Thoracic aorta (tissue), 2 donors: ENCODE measurements at places on chromosomes 2 and 18.

DNA sequence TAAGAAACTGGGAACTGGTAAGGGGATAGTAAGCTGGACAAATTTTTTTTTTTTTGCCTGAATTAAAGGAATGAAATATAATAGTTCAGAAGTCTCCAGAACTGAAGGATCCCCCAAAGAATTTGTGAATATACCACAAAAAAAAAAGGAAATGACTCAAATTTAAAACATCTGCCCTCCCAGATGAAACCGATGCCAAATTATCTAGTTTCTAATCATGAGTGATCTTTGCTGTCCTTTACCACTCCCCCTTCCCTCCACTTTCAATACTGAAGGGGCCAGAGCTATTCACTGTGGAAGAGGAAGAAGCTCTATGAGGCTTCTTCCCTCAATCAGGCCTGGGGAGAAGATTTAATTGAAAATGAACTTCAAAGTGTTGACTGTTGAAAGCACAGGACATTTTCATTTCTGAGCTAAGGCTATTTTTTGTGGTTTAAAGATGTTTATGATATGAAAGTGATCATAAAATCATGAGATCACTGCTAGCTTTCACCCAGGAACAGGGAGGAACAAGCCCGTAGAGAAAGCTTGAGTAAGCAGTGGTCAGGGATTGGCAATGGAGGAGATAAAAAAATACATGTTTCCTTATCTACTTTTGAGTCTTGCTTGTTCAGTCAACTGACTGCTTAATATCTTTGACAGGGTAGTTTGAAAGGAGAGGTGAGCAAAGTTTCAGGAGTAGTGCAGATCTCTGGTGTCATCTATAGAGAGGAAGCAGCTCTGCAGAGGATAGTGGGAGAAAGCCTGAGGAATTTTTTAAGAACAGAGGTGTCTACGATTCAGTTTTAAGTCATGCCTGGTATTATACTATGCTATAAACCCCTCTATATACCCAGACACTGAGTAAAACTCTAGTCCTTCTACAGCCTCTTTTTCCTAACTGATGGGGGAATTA is 409.5 kb upstream of the FIGN start:
- H3K27ac ChIP-seq = no peak overlapping the region
- H3K4me1 ChIP-seq = no peaks in the 10 kb centered on the region
- no peak for DNase-seq
- H3K27me3 ChIP-seq = no peaks in the 10 kb centered on the region
- no peaks in the 10 kb centered on the region for H3K36me3 ChIP-seq

GRCh38 chr2:36408198-36408703 is 52.7 kb downstream of the CRIM1 start:
- H3K4me3 ChIP-seq = peak overlapping the region; percentile 35
- no peaks in the 10 kb centered on the region for H3K36me3 ChIP-seq
- DNase-seq = no peak
- H3K4me1 ChIP-seq = peaks cover 90% of the 10 kb centered on the region
- peak overlapping the region; percentile 64 for H3K27ac ChIP-seq
- H3K27me3 ChIP-seq = no peaks in the 10 kb centered on the region

DNA sequence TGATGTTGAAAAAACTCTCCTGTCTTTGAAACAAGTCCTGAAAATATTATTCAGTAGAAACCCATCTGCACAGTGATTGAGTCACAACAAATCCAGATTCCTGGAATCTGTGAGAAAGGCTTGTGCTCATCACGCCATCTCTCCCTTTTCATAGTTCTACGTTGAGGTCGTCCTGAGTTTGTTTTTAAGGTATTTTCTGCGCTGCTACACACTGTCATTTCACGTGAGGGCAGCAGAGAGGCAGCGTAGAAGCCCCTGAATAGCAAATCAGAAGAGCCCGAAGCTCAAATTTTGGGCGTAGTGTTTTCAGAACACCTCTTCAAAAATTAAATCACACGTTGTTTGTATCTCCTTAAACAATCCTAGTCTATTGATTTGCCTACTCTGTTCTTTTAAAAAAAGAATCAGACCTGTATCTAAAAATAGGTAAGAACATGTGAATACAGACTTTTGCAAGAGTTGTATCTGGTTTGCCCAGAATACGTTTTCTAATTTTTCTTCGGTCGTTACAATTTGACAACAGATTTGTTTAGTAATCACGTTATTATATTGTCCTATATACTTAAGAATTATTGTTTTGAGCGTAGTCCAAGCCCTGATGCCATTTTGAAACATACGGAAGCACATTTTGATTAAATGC is 61.6 kb upstream of the SLC38A11 start:
- H3K27ac ChIP-seq = no peak overlapping the region
- no peak overlapping the region for H3K4me3 ChIP-seq
- H3K4me1 ChIP-seq = no peaks in the 10 kb centered on the region
- H3K27me3 ChIP-seq = no peaks in the 10 kb centered on the region
- H3K36me3 ChIP-seq = no peaks in the 10 kb centered on the region

GRCh38 chr2:176112375-176113302 is 3.9 kb upstream of the HOXD10 start:
- no peak overlapping the region for H3K27ac ChIP-seq
- peaks cover 52% of the 10 kb centered on the region for H3K27me3 ChIP-seq
- H3K4me3 ChIP-seq = no peak overlapping the region
- no peaks in the 10 kb centered on the region for H3K36me3 ChIP-seq
- no peak for DNase-seq

- H3K36me3 ChIP-seq = no peaks in the 10 kb centered on the region
- no peak overlapping the region for H3K27ac ChIP-seq
- peaks cover 6% of the 10 kb centered on the region for H3K4me1 ChIP-seq
These were observed 15.2 kb downstream of the FBXO41 start for GRCh38 chr2:73268830-73269685.

DNA sequence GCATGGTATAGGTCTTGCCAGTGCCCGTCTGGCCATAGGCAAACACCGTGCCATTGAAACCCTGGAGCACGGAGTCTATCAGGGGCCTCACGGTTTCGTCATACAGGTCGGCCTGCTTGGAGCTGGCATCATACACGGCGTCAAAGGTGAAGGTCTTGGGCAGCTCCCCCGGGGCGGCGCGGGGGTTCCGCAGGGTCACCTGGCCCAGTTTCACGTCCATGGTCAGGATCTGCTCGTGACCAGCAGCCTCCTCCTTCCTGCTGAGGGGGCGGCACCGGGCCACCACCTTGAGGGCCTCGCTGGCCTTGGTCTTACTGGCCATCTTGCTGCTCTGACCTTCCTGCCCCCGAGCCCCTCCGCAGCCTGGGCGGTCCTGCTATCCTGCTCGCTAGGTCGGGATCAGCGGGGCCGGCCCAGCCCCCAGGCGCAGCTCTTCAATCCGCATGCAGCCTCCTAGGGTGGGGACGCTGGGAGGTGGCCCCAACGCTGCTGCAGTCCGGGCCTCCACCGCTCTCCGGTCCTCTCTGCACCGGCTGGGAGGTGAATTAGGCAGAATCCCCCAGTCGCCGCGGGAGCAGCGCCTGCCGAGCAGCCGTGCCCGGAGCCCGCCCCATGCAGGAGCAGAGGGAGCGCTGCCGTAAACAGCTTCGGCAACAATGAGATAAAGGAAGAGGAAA is 563 bp downstream of the KIF3C start:
- no peaks in the 10 kb centered on the region for H3K27me3 ChIP-seq
- H3K4me1 ChIP-seq = peaks cover 50% of the 10 kb centered on the region
- DNase-seq = no peak
- no peaks in the 10 kb centered on the region for H3K36me3 ChIP-seq

GRCh38 chr2:238742066-238742465 is 105.8 kb upstream of the TWIST2 start:
- no peak for DNase-seq
- H3K4me1 ChIP-seq = no peaks in the 10 kb centered on the region
- H3K27me3 ChIP-seq = no peaks in the 10 kb centered on the region
- H3K4me3 ChIP-seq = no peak overlapping the region

DNA sequence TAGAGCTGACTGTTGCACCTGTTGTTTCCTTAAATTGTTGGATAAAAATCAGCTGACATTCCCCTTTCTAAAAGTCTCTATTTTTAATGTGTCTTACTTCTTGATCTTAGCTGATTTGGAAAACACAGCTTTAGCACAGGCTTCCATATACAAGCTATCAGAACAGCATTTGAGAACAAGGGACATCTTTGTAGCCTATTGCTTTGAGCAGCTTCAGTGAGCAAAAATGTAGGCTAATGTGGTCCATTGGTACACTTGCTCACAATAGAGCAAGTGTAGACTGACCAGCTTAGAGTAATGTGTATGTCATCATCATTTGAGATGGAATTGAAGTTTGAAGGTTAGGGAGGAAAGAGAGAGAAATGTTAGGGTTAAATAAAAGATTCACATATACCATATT is 7.0 kb downstream of the INPP1 start:
- H3K27ac ChIP-seq = no peak overlapping the region
- H3K4me3 ChIP-seq = no peak overlapping the region

DNA sequence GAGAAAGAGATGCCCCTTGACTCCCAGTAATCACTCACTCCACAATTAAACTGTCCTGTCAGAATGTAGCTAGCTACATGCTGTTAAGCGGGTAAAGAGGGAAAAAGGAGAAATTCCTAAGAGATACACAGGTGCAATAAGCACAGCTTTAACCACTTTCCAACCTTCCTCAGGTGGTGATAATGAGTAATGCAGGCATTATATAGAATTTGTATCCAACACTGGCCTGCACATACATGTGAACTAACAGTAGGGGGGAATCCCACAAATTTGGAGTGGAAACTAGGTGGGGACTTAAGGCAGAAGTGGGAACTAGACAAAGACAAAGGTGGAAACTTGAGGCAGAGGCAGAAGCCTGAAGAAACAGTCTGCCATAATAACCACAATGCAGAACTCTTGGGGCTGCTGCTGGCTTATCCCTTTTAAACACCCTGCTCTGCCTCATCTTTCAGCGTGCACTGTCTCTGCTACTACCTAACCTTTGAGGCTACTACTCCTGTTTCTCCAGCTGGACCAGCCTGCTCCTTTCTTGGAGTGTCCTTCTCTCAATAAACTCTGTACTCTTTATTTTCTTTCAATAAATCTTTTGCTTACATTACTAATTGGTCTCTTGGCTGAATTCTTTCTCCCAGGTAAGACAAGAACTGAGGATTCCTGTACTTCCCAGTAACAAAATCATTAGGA is 259.7 kb downstream of the PDE11A start:
- no peaks in the 10 kb centered on the region for H3K27me3 ChIP-seq
- H3K27ac ChIP-seq = no peak overlapping the region
- H3K4me1 ChIP-seq = no peaks in the 10 kb centered on the region
- H3K4me3 ChIP-seq = no peak overlapping the region

GRCh38 chr2:233059797-233060500 is at the start of gene INPP5D:
INPP5D (plus strand) TSS chr2:233060342; CDS start chr2:233060479, 137 bp downstream.
- peaks cover 3% of the 10 kb centered on the region for H3K4me1 ChIP-seq
- no peak for DNase-seq
- H3K27ac ChIP-seq = no peak within 1 kb of the TSS
- H3K4me3 ChIP-seq = peak within 1 kb of the TSS; percentile 72

DNA sequence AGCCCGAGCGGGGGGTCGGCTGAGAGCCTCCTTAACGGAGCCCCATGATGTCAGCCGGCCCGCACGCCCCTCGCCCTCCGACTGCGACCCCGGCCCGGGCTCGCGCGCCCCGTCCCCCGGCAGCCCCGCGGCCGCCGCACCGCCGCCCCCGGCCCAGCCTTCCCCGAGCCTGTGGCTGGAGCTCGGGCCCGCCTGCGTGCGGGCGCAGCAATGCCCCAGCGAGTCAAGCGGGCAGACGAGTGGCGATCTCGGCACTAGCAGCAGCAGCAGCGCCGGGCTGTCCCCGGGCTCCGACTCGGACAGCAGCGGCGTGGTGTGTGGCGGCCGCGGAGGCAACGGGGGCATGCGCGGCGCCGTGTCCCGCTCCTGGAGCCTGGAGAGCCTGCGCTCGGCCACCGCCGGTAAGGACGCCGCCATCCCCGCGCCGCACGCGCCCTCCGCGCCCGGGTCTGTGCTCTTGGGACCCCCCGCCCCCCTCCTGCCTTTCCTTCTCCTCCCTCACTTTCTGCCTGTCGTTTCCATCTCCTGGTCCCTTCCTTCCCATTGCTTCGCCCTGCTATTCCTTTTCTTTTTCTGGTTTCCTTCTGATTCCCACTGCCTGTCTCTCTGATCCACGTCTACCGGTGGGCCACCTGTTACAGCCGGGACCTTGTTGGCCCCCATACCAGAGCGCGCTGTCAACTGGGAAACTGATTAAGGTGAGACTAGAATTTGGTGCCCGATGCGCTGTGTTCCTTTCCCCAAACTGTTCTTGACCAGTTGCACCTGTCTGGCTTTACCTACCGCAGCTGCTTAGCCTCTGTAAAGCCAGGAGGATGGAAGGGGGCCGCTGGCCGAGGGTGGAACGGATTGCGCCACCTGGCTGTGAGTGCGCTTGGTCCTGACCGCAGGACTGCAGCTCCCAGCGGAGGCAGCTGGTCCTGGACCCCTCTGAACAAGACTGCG is 127.4 kb downstream of the ARHGEF4 start:
- no peak for DNase-seq
- H3K27me3 ChIP-seq = no peaks in the 10 kb centered on the region
- no peak overlapping the region for H3K27ac ChIP-seq
- H3K4me1 ChIP-seq = peaks cover 6% of the 10 kb centered on the region
- peak overlapping the region; percentile 25 for H3K4me3 ChIP-seq

- no peaks in the 10 kb centered on the region for H3K36me3 ChIP-seq
- no peaks in the 10 kb centered on the region for H3K4me1 ChIP-seq
- H3K27me3 ChIP-seq = no peaks in the 10 kb centered on the region
- DNase-seq = no peak
These were observed 37.2 kb upstream of the STAT1 start for GRCh38 chr2:191051177-191051576.
